ENCODE measurements at places on chromosomes 3 and 15.

DNA sequence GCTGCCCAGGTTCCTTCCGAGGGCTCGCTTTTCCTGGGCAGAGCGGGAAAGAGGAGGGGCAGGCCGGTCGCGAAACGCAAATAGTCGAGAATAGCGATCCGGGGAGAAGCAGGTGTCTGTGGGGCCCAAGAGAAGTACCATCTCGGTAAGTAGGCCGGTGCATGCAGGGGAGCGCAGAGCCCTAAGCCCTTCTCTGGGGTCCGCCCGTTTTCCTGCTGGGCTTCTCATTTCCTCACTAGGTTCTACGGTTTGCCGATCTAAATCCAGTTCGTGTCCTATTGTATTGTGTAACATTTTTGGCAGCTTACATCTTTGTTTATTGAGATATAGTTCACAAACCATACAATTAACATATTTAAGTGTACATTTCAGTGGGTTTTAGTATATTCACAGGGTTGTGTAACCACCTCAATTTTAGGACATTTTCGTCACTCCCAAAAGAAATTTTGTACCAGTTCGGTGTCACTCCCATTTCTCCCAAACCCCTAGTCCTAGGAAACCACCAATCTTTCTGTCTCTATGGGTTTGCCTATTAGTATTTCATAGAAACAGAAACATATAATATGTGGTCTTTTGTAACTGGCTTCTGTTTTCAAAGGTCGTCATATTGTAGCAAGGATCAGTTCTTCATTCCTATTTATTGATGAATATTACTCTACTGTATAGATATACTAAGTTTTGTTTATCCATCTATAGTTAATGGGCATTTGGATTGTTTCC is 6.8 kb upstream of the TRIM69 start:
- DNase-seq, result no peak

- DNase-seq, result no peak
These were observed 463.1 kb downstream of the SHQ1 start for GRCh38 chr3:72385167-72385566.

DNA sequence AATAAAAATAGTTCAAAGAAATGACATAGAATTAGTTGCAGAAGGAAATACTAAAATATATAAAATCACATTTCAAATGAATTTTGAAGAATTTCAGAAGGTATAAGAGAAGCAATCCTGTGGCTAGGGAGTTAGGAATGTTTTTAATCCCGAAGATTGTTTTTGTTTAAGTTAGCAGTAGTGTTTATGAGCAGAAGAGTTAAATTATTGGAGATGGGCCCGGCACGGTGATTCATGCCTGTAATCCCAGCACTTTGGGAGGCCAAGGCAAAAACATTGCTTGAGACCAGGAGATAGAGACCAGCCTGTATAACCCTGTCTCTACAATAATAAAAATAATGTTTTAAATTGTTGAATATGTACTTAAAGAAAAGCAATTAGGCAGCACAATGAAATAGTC is 432.5 kb downstream of the MFSD1 start:
- no peak for DNase-seq

DNA sequence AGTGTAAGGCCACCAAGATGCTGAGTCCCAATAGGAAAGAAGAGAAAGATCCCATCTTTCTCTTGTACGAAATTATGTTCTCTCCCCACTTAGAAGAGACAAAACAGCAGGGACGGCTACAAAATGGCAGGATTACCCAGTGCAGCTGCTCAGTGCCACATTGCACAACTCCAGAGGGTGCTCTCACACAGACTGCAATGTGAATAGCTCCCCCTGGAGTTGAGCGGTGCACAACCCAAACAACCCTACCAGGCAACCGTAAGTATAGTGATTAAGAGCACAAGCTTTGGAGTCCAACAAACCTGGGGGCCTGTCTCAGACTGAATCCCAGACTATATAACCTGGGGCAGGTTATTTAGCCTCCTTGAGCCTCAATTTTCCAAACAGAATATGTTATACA is 3.1 kb upstream of the BHLHE40 start:
- no peak for DNase-seq

DNA sequence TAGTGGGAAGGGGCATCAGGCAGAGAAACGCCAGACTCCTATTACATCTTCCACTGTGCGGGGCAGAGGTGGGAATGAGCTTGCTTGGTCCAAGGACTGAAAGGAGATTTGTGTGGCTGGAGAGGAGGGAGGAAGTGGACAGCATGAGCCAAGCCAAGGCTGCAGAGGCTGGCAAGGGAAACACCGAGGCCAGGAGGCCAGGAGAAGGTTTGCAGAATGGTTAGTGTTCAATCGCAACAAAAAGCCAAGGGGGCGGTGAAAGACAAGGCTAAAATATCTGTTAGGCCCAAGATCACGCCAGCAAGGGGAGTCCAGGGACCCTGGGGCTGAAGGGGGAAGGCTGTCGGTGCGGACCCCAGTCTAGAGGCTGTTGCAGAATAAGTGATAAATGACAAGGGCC is 75.8 kb downstream of the CPN2 start:
- peak; percentile 51 for DNase-seq

DNA sequence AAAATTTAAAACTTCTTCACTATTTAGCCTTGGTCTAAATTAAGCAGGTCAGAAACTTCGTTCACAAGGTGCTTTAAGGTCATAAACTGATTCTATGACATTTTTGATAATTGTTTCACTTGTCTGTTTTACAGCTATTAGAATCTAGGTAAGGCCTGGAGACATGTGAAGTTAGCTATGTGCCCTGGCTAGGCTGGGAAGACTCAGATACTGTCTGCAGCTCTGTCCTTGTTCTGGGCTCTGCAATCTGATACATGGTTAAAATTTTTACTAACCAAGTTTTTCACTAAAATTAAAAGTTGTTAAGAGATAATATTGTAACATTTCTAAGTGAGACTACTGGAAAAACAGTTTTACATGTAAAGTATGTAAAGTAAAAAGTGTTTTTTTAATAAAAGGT is 479.6 kb upstream of the EPHA6 start:
- DNase-seq, result no peak

GRCh38 chr3:143216709-143217182 is 97.2 kb downstream of the CHST2 start:
- DNase-seq, result no peak

- DNase-seq, result no peak
These were observed 15.9 kb downstream of the CSRNP1 start for GRCh38 chr3:39137435-39137936.

DNA sequence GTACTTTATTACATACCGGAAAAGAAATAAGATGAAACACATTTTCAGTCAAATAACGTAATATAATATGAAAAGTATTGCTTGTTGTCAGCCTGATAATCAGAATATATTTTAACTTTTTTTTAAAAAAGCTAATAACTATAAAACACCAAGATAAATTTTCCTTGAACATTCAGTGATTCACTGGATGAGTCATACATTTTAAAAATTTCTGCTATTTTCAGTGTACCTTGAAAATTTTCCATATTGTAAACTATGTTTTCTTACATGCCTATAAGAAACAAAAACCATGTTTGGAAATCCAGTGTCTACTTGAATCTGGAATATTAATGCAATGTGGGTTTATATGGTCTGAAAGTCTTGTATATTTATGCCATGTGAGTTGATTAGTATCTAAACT is 36.3 kb upstream of the MEIS2 start:
- no peak for DNase-seq

- DNase-seq, result no peak
These were observed 146.3 kb downstream of the TMCO5A start for GRCh38 chr15:38080651-38081275.

GRCh38 chr3:125213946-125214542 is 1.5 kb upstream of the SLC12A8 start:
- no peak for DNase-seq

- DNase-seq, result no peak
These were observed 58.6 kb downstream of the DRD3 start for GRCh38 chr3:114120211-114120610.

GRCh38 chr3:150275941-150276340 is 132.2 kb upstream of the TSC22D2 start:
- no peak for DNase-seq

- no peak for DNase-seq
These were observed 17.2 kb upstream of the RAP2B start for GRCh38 chr3:153144779-153145178.

GRCh38 chr3:193800138-193801043 is 207.4 kb downstream of the OPA1 start:
- no peak for DNase-seq

- DNase-seq, result no peak
These were observed 775 bp downstream of the ARNT2 start for GRCh38 chr15:80404761-80405553.

DNA sequence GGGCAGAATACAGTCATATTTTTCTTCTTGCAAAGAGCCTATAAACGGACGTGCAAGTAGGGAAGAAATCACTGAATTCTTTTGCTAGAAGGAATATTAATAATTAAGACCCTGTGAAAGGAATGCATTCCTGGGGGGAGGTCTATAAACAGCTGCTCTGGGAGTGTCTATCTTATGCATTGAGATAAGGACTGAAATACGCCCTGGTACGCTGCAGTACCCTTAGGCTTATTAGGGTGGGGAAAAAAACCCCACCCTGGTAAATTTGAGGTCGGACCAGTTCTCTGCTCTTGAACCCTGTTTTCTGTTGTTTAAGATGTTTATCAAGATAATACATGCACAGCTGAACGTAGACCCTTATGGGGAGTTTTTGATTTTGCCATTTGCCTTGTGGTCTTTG is 100.0 kb upstream of the KBTBD8 start:
- DNase-seq, result no peak

DNA sequence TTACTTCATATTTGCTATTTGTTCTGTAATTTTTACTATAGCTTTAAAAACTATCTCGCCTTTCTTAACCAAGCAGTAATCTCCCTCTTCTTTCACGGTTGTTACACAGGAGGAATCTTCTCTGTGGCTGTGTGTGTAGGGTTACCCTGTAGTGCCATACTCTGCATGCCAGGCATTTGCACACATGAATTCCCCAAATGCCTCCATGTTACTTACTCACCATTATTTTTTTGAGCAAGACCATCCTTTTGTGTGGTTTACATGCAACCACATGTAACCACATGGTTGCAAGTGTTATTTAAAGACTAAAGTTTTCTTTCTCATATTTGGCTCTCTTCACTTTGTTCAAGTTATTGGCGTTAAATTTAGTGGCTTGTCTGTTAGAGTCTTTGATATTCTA is 45.5 kb downstream of the HPS3 start:
- no peak for DNase-seq

GRCh38 chr3:43030162-43030935 is 51.2 kb downstream of the GASK1A start:
- DNase-seq, result peak; percentile 82

DNA sequence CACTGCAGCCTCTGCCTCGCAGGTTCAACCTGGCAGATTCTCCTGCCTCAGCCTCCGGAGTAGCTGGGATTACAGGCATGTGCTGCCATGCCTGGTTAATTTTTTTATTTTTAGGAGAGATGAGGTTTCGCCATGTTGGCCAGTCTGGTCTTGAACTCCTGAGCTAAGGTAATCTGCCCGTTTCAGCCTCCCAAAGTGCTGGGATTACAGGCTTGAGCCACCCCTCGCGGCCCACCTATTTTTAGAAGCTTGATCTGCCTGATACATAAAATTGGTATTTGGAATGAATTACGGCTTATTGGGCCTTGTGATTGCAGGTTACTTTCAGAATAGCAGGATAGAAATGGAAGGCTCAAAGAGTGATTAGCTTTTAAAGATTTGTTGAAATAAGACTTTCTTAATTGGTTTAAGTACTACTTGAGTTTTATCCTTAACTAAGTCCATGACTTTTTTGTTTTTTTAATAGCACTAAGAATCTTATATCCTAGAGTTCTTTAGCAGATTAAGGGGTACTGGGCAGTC is 25.0 kb downstream of the GMPS start:
- DNase-seq, result peak; percentile 73

- DNase-seq, result no peak
These were observed 4.4 kb upstream of the VPS8 start for GRCh38 chr3:184807549-184807948.

DNA sequence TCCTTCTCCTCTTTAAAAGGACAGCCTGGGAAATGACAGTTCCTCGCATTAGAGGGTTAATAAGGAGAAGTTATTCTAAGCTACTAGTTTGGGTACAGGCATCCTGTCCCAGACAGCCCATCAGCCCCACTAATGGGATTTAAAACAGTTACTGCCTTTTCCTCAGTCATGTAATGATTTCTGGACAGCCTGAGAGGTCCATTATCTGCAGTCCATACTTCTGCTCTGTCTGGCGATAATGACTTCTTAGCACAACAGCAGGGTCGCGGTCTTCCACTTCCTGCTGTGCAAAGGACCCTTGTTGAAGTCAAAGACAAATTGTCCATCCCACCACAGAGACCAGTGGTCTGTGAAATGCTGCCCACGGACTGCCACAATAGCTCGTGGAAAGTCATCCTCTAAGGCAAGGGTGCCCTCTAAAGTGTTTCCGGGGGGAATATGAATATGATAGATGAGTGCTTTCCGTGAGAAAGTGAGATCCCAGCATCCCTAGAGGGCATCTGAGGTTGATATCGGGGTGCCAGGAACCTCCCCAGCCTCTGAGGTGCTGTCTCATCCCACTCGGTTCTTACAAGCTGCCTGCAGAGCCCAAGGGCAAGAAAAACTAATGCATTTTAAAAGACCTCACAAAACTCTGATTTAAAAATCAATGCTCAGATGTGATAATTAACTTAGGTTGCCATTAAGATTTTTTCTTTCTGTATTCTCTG is 100.7 kb downstream of the SHOX2 start:
- DNase-seq, result no peak

DNA sequence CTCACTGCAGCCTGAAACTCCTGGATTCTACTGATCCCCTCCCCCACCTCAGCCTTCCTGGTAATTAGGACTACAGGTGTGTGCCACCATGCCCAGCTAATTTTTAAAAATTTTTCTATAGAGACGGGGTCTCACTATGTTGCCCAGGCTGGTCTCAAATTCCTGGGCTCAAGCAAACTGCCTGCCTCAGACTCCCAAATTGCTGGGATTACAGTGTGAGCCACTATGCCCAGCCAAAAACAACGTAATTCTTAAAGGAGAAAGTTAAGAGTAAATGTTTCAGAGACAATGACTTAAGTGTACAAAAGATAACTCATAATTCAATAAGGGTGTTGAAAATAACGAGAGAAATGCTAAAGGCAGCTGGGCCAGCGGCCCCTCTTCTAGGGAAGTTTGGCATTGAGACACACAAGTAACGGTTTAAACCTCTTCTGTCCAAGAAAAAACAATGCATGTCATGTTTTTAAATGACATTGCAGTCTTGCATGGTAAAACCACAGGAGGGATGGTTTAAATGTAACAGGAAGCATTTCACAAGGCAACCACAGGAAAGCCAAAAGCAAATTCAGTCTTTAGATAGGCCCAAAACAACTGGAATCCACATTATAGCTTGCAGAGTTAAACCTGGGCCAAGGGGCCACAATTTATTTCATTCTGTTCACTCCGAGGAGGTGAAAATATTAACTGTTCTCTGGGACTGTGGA is 5.1 kb downstream of the PROK2 start:
- no peak for DNase-seq

GRCh38 chr15:81863162-81863561 is 182.7 kb downstream of the MEX3B start:
- DNase-seq, result no peak

GRCh38 chr3:179166561-179167201 is 18.5 kb downstream of the PIK3CA start:
- no peak for DNase-seq
